NCI-H1105 (cell line): ENCODE measurements at places on chromosomes 7 and 10.

DNA sequence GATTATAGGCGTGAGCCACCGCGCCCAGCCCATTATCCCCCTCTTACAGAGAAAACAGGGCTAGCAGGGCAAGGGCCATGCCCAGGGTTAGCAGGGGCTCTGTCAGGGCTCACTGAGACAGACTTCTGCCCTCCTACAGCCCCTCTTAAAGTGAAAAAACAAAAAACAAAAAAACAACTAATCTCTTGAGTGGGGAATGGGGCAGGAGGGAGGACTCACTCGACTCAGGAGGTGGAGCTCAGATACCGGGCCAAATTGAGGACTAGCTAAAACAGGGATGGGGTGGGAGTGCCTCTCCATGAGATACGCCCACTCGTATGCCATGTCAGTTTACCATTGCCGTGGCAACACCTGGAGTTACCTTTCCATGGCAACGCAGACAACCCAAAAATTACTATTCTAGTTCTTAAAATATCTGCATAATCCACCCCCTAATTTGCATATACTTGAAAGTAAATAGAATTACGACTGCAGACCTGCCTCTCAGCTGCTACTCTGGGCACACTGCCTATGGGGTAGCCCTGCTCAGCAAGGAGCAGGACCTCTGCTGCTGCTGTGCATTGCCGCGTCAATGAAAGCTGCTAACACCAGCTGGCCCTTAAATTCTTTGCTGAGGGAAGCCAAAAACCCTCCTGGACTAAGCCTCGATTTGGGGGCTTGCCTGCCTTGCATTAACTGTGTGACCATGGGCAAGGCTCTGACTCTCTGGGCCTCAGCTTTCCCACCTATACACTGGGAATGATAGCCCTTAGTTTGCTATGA, 13.4 kb downstream of the SSC4D start:
- no peak for DNase-seq

DNA sequence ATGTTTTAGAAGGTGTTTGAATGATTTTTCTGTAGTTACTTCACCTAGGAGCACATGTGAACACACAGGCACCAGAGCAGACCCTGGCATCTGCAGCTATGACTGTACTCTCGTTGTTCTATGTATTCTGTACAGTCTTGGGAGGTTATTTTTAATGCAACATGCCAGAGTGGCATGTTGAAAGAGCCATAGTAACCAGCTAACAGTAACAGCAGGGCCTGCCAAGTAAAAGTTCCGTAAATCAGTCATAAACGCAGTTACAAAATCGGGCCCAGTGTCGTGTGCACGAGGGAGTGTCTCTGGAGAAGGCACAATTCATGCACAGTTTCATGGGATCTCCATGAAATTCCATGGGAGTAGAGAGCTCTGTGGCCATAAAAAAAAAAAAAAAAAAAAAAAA, 108.3 kb upstream of the CDK6 start:
- no peak for DNase-seq

DNA sequence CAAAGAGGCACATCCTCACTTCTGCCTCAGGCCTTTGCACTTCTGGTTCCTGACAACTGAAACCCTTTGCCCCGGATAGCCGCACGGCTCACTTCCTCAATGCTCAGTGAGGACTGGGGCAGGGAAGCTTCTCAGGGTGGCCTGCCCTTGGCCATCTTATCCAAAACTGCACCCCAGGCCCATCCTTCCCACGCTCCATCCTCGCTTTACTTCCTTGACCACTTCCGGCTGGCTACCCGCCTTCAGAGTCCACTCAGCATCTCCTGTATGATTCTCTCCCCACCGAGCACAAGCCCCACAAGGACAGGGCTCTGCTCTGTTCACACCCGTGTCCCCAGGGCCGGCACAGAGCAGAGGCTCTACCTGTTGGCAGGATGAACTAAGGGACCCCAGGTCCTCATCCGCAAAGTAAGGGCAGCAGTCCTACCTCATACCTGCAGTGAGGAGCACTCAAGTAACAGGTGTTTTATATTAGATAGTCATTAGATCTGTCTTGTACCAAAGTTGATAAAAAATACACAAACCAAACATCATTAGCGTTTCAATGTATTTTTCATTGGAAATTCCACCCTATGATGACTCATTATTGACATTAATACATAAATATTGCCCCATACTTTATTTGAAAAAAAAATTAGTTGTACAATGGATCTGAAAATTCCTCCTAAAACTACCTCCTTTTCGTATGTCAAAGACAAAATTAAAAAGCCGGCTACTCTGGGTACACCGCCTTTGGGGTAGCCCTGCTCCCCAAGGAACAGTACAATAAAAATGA, 35.0 kb downstream of the GNA12 start:
- DNase-seq = no peak

- DNase-seq = no peak
These were observed 75.1 kb downstream of the EXOC6 start for GRCh38 chr10:92923416-92923815.

- DNase-seq = peak; percentile 27
These were observed 574 bp upstream of the IL6 start for GRCh38 chr7:22726345-22726906.

DNA sequence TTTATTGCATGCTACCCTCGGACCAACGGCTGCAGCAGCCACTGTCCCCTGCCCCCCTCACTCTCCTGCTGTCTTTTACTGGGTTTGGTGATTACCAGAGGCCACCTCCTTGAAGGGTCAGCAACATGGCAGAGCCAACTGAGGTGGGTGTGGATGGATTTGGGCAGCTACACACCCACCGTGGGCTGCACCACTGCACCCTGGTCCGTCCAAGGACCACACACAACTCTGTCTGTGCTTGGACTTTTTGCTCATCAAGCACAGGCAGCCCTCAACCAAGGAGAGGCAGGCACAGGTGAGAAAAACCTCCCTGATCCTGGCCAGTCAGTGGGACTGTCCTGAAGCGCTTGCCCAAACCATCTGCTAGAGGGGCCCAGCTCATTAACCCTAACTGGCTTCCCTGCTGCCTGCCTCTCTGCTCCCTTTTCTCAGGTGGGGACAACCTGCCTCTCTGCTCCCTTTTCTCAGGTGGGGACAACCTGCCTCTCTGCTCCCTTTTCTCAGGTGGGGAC, 239.5 kb upstream of the PITRM1 start:
- no peak for DNase-seq

- no peak for DNase-seq
These were observed 89.0 kb downstream of the CUL1 start for GRCh38 chr7:148787571-148788295.

DNA sequence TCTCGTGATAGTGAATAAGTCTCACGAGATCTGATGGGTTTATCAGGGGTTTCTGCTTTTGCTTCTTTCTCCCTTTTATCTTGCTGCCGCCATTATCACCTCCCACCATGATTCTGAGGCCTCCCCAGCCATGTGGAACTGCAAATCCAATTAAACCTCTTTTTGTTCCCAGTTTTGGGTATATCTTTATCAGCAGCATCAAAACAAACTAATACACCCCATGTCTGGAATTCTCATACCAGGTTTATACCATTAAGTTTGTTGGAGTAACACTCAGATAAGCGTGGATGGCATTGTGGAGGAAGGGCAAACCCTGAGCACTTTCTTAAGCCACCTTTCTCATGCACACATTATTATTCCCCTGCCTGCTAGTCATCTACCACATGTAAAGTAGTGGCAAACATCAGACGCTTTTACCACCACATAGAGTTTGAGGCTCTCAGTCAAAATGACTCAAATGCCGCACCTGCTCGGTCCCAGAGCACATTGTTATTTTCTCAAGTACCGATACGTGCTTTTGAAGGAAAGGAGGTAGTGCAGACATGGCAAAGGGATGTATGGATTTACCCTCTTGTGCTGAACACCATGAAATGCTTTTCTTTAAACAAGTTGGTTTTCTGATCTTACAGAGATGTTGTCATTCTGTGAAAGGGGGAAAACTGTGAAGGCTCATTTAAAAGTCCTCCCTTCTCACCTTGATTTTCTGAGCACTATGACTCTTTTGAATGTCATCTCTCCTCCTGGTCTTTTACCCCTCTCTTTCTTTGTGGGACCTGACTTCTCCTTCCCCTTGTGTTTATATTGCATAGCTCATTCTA, 429.7 kb downstream of the EXOC4 start:
- DNase-seq = no peak

DNA sequence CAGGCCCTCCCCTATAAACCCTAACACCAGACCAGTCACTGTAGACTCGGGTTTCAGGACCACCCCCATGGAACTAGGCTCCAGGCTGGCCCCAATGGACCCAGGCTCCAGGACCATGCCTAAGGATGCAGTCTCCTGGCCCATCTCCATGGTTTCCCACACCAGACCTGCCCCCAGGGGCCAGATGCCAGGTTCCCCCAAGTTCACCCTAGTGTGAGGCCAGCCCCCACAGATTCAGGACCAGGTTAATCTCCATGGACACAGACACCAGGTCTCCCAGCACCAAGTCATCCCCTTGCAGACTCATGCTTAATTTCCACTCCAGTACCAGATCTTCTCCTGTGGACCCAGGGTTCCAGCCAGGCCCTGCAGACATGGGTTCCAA, 103.8 kb upstream of the LANCL2 start:
- no peak for DNase-seq

GRCh38 chr10:92219559-92219958, 71.3 kb downstream of the CPEB3 start:
- no peak for DNase-seq

DNA sequence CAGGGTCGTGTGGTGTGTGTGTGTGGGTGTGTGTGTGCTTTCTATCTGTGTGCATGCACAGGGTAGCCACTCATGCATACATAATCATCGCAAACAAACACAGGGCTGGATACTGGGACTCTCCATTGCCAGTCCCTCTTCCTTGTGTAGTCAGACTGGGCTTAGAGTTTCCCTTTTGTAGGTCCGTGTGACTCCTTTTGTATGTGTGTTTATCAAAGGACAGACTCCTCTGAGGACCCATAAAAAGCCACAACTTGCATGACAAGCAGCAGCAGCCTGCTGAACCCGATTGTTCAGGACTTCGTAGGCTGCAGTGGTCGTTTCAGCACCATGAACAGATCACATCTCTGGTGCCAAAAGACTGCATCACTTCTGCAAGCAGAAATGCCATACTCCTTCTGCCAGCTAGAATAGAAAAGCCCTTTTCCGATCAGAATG, 895 bp downstream of the VSTM2A start:
- no peak for DNase-seq

DNA sequence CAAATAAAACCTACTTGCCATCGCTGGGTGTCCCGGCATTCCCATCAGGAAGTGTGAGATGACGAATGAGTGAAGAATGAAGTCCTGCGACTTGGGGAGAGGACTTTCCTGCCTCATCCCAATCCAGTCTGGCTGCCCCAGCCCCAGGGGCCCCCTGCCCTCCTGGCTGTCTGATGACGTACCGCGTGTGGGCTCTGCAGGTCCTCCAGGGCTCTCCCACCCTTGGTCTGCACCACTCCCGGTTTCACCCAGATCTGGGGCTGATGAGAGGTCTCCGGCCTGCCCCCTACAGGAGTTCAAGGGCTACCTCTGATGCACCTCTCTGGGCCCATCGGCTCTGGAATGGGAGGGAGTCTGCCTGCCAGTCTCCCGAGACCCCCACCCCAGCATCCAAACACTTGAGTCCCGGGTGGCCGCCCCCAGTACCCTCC, 9.8 kb downstream of the ATP6V1F start:
- no peak for DNase-seq

DNA sequence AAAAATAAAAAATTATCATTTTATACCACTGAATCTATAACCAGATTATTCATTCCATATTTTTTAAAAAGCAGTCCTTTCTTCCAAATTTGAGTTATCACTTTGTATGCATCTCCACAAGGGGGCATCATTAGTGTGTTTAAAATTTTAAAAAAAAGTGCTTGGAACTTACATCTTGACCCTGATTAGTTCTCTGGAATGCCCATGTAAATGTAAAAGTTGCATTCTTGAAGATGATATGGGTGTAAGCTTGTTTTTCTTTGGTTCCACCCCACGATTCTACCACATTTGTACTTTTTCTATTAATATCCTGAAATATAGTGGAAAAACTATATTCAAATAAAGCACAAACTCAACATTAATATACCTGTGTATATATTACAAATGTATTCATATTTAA, 144.9 kb downstream of the ELAPOR2 start:
- no peak for DNase-seq

DNA sequence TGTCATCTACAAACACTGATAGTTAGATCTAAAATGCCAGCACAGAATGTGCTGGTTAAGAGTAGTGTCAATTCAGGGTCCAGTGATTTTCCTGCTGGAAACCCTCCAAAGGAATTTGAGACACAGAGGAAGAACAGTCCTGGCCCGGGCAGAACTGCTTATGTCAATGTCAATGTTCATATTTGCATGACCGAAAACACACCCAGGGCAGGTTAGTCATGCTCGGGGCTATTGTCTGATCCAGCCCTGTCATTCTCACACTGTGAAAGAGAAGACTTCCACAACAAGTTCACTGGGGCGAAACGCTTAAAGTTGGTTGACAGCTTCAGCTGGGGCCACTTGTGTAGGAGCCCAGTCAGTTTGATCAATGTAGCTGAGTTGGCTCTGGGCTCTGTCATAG, 139.3 kb downstream of the C1GALT1 start:
- no peak for DNase-seq

DNA sequence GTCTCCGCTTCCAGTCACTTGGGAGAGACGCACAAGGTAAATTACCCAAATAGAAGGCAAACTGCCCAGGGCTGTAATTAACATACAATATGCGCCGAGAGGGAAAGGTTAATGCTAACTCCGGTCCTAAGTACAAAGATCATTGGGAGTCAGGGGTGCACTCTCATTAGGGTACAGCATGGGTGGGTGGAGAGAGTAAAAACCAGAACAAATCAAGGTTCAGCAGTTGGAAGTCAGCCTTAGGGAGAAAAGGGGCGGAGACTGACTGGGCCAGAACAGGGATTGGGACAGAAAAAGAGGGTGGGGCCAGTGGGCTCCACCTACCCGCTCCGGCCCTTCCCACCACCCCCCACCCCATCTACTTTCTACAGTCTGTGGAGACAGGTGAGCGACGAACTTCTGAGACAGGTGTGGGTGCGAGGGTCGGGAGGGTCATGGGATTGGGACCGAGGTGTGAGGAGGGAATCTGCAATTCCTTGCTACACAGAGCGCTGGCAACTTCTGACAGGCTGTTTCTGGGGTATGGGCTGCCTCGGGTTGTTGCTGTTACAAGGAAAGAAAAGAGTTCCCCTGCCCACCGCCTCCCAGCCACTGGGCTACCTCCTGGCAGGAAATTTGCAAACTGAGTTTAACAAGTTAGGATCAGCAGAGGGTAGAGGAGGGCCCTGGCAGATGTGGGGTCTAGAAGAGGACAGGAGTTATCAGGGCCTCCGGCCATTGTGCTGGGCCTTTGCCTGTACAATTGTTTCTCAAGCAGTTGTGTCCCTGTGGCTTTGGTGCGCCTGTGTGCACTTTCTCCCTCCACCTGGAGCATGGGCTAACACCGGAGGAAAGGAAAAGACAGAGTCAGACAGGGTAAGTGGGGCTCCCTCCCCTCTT, at the start of gene TMEM139:
TSS of gene TMEM139 (plus strand) at position 368 of the 879 bp plus-strand sequence. CDS start 1,000 bp downstream, outside the sequence.
- DNase-seq = no peak

- DNase-seq = no peak
These were observed 15.8 kb downstream of the CPA1 start for GRCh38 chr7:130396109-130396508.
